ENCODE measurements at places on chromosomes 1 and 21.

DNA sequence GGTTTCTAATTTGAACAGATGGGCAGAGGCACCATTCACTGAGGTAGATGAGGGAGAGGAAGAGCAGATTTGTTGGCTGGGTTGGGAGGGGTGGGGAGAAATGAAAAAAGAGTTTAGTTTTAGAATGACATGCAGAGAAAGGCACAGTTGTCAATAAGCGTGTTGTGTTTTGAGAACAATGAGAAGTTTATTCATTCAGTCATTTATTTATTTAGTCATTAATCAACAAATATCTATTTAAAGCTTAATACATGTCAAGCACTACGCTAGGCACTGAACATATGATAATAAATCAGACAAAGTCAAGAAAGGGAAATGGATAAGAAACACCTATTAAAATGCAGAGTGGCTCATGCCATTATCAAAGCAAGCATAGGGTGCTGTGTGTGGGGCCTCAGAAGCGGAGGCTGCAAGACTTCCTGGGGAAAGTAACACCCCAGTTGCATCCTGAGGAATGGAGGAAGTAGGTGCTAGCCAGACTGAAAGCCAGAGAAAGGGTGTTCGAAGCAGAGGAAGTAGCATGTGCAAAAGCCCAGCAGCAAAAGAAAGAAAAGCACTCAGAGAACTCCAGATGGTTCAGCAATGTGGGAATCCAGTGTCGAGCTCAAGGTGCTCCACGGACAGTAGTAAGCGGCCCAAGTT lies 114.1 kb downstream of the RNF220 start:
- no peak for DNase-seq

GRCh38 chr1:210072129-210072528 lies 134.1 kb downstream of the SYT14 start:
- DNase-seq = no peak

DNA sequence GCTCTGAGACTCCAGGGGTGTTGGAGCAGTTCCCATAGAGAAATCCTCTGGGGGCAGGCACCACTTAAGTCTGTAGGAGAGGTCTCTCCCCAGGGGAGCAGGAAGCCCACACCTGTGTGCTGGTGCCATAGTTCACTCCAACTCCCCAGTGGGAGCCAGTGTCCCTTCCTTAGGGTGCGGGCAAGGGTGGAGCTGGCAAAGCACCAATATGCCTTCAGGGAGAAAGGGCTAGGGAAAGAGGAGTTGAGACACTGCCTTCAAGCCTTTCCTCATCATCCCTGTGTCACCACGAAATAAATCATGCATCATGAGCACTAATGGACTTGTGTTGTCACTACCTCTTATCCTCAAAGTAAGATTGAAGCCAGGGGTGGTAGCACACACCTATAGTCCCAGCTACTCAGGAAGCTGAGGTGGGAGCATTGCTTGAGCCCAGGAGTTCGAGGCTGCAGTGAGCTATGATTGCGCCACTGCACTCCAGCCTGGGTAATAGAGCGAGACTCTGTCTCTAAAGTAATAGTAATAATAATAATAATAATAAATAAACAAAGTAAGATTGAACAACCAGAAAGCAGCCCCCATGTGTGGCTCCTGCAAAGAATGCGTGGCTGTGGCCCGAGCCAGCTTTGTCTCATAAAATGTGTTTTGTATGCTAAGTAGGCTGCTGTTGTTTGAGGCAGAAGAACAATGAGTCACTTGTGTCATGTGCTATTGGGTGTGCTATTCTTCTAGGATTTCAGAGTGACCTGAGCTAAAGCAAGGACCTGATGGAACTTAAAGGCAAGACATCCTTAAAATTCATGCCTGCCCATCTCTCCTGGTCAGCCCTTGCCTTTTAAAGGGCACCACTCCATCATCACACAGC lies 6.7 kb upstream of the TIE1 start:
- DNase-seq = no peak

GRCh38 chr1:56645677-56646305 lies 677 bp downstream of the PRKAA2 start:
- DNase-seq = no peak

Data from activated gamma-delta T cell treated with Interleukin-2 at 50 U/mL for 16 hours (primary cell).